ENCODE measurements at places on chromosomes 16 and 17.

GRCh38 chr16:87954826-87955225 is 3.6 kb downstream of the BANP start:
- DNase-seq: no peak

DNA sequence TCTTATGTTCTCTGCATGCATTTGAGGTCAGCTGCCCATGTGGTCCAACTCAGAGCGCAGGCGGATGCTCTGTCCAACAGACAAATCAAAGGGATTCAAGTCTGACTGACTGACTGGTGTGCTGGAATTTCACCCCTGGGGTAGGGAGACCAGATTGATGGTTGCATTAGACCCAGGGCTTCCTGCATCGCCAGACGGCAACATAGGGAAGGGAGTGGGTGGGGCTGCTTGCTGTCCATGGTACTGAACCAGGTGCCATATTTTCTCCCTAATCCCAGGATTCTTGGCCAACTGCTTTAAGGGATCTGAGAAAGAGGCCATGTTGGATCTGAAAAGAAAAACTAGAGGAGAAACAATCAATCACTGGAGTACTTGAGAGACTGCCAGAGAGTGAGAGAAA is 332.0 kb downstream of the XYLT1 start:
- DNase-seq: no peak

DNA sequence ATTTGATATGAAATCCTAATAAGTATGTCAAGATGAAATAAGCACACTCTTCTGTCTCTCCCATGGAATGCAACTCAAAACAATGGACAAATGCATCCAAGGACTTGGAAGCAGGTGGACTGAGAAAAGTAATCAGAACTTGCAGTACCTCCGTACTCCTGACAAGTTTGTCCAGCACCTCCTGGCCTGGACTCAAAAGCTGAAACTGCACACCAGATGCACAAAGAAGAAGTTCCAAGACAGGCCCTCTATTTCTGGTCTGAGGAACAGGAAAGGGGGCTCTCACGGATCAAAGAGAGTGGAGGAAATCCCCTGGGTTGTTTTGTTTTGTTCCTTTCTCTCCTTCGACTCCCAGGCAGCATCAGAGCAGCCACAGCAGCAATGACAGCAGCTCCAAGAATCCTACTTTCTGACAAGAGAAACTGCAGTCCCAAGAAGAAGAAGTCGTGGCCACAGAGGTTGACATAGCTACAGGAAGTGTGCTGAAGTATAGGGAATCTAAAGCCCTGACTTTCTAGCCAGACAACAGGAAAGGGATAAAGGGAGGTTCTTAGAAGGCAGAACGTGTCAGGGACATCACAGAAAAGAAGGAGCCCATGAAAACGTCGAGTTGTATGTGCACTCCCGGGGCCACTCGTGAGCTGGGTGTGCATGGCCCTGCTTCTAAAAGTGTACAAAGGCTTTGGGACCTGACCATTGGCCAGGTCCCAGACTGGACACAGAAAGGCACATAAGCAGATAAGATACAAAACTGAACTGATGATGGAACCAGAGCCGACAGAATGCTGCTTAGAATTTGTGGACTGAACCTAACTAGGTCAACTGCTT is 29.3 kb downstream of the AKAP10 start:
- DNase-seq: no peak

- DNase-seq: no peak
These were observed 13.1 kb downstream of the SPOP start for GRCh38 chr17:49664706-49665211.

DNA sequence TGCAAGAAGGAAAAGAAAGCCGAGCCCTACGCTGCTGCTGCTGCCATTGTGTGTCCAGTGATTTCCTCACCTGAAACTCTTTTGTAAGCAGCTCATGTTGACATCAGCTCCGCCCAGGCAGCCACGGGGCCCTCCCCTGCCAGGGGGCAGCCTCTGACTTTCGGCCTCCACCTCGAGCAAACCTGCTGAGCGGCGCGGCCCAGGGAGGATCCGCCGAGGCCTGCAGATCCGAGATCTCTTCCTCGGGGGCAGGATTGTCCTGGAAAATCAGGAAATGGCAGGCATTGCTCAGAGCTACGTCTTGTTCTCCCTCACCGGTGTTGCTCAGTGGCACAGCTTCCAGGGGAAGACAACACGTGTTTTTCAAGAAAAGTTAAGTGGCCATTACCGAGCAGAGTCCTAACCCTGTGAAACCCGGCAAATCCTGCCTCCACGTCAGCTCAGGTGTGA is 35.6 kb upstream of the ZNF750 start:
- DNase-seq: no peak

Measured in effector memory CD4-positive, alpha-beta T cell (primary cell).